ENCODE measurements at places on chromosomes 7 and 10. TPM values are rescaled to one million over a fixed set of nuclear protein-coding genes. Genes with fewer than 3 reads are reported as not detected.

- no peak for DNase-seq
Observed at GRCh38 chr7:48087349-48087748, 1.7 kb upstream of the UPP1 start.

GRCh38 chr7:147298611-147299043 lies 1182.0 kb downstream of the CNTNAP2 start:
- DNase-seq: peak; percentile 9

DNA sequence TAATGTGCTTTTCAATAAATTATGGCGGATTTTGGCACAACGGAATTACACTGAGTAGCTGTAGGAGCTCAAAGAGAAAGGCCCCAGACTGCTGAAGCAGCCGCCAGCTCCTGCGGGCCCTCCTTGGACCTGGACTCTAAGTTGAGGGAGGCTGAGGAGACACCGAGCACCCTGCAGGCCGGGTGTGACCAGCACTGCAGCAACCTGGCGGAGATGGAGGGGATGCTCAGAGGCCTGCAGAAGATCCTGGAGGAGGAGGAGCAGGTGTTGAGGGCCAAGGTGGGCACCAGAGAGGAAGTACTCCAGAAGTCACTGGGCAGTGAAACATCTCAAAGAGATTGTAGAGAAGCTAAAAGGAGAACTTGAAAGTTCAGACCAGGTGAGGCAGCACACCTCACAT lies 33.0 kb upstream of the POM121L12 start:
- no peak for DNase-seq

GRCh38 chr10:73060738-73061635 lies 35.7 kb downstream of the P4HA1 start:
- DNase-seq: no peak

- no peak for DNase-seq
Observed at GRCh38 chr7:22853674-22854157, 31.1 kb upstream of the TOMM7 start.

DNA sequence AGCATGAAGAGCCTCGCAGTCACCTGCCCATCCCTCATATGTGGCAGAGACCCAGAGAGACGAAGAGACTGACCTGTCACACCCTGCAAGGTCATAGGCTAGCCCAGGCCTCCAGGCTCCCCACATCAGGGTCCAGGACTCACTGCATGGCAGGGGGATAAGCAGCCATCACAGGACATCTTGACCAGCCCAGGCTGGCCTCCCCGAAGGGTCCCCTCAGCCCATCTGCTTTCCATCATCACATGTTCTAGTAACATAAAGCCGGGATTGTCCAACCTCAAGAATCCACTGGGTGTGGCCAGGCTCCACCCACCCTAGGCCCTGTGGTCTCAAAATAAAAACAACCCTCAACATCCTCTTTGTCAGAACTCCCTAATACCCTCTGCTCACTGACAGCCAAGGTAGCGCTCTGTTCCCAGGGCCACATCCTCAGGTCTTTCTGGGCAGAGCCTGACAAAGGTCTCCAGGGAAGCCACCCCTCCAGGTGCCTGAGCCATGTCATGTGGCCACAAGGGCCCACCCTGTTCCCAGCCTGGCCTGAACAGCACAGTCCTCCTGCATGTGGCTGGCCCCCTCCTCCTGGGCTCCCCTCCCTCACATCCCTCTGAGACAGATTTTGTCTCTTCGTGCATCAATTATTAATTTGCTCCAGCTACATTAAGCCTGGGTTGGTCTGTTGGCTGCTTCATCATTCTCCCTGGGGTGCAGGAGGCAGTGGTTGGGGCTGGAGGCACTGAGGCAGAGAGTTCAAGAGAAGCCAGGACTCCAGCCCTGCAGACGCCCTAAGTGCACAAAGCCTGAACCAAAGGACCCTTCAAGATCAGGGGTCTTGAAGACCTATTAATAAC lies 131.8 kb upstream of the UNC5B start:
- no peak for DNase-seq

DNA sequence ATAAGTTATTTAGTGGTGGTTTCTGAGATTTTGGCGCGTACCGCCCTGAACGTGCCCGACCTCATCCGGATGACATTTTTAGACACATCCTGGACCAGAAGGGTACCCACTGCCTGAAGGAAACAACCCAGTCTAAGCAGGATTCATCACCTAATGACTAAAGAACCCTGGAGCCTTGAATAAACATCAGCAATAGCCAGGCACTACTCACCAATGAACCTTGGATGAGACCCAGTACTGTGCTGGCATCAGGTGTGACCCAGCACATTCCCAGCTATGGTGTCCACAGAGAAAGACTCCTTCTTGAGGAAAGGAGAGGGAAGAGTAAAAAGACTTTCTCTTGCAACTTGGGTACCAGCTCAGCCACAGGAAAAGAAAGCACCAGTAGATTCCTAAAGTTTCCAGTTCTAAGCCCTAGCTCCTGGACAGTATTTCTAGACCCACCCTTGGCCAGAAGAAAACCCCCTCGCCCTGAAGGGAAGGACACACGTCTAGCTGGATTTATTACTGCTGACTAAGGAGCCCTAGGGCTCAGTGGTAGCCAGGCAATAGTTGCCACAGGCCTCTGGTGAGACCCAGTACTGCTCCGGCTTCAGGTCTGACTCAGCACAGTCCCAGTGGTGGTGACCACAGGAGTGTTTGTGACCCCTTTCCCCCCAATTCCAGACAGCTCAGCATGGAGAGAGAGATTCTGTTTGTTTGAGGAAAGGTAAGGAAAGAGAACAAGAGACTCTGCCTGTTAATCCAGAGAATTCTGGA lies 32.5 kb downstream of the ZNF277 start:
- no peak for DNase-seq

DNA sequence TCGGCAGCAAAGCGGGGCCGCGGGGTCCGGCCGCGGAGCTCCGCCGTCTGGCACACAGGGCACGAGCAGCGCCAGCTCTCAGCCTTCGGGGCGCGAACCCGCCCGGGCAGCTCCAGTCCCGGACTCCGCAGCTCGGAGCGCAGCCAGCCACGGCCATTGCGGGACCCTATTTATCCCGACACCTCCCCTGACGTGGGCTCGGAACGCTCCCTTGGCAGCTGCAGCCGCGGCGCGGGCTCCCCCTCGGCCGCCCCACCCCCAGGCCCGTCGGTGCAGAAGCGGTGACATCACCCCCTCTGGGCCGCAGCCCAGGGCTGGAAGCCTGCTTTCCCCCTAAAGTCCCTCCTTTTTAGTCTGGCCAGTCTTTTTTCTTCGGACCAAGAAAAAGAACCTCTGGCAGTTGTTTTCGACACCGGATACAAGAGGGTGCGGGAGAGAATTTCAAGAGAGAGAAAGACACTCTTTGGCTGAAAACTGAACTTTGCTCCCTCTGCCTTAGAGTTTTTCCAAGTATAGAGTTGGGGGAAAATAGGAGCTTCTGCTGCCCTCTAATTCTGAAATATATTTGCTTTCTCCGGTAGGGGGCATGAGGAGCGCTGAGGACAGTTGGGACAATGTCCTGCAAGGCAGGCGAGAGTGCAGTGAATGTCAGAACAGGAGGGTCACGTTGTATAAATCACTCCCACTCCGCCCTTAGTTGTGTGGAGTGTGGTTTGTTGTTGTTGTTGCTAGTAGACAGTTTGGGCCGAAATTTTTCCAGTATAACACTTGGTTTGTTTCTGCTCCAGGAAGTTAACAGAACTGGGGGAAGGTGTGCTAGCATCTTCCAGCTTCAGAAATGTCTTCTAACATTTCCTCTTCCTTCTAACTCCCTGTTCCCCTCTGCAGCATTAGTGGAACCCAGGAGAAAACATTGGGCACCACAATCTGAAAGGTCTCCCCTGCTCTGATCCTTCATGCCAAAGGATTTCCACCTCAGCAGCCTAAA lies at the start of gene SFRP4:
SFRP4 (minus strand) TSS at position 145 of the 988 bp plus-strand sequence. CDS start 280 bp downstream, outside the sequence.
- peak; percentile 79 for DNase-seq

DNA sequence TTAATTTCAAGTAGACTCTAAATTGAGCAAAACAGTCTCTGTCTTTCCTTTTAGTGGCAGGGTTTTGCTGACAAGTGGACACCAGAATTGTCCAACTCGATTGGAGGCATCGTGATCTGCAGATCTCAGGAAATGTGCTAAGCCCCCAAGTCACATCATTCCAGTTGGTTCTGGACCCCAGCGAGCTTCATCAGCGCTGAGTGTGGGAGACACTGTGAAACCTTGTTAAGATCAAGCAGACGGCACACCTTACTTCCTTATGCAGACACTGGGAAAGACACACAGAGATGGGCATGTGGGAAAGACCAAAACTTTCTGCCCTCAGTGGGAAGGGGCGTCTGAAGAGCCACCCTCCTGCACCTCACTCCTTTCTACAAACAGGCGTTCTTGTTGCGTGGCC lies 440.8 kb downstream of the GLRX3 start:
- DNase-seq: no peak

GRCh38 chr10:130807721-130808120 lies 503.8 kb downstream of the TCERG1L start:
- DNase-seq: no peak

- DNase-seq: no peak
Observed at GRCh38 chr10:92712016-92712889, 22.5 kb downstream of the HHEX start.

DNA sequence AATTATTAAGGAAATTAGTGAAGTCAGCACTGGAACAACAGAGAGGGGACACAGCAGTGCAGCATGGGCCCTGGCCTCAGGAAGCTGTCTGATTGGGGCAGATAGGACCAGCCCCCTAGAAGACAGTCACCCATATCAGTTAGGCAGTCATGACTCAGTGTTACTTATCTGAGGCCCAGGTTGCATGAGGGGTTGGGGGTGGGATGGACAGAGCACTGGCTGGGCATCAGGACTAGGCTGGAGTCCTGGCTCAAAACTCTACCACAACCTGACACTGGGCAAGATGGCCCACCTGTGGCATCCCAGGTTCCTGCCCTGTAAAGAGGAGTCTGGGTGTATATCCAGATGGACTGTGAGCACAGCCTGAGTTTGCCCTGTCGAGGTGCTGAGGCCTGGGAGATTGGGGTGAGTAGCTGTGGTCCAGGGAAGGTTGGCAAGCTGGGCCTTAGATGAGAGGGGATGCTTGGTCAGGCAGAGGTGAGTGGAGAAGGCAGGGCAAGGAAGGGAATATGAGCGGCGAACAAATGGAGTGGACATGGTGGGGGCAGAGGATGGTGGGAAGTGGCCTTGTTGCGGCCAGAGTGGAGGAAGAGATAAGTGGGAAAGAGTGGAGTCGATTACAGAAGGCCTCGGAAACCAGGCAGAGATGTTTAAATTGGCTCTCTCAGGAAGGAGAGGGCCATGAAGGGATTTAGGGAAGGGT lies 37.5 kb downstream of the HK1 start:
- no peak for DNase-seq

DNA sequence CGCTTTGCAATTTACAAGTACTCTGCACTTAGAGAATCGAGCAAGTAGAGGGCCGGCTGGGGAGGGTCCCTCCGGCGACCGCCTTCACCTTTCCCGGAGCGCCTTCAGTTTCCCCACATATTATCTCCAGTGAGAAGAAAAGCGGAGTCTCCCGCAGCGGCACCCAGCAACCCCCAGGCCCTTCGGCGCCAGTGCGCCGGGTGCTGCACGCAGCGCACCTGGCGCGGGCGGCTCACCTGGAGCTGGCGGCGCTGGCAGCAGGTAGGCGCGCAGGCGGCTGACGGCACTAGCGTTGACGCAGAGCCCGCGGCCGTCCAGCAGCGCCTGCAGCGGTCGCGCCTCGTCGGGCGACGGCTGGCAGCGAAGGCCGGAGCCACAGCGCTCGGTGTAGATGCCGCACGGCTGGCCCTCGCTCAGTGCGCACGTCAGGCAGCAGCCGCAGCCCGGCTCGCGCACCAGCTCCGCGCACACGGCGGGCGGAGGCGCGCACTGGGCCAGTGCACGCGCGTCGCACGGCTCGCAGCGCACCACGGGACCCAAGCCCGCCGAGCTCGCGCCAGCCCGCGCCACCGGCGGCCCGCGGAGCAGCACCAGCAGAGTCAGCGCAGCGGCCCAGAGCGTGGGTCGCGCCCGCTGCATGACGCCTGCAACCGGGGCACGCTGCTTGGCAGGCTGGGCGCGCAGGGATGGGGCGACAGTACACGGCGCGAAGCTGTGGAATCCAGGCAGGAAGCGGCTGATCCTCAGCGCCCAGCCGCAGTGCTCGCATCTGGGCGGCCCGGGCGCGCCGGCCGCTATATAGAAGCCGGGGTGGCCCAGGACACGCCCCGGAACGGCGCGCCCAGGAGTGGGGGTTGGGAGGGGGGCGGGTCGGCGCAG lies at the start of gene IGFBP3:
IGFBP3 (minus strand) TSS at position 771 of the 879 bp plus-strand sequence; CDS start at position 639, 132 bp downstream.
- DNase-seq: peak; percentile 77

DNA sequence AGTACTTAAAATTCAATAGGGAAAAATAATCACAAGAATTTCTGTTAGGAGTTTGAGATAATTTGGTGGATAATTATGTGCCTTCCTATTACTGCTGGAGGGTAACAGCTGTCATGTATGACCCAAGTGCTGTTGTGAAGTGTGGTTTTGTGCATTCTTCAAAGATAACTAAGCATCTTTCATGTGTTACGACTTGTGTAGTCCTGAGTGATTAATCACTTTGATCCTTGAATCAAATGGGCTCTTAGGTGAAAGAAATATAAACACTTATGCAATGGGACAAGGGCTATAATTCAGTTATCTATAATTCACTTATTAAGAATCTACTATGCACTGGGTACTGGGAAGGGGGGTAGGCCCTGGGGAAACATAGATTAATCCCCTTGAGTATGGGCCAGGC lies 89.0 kb downstream of the CH25H start:
- no peak for DNase-seq

DNA sequence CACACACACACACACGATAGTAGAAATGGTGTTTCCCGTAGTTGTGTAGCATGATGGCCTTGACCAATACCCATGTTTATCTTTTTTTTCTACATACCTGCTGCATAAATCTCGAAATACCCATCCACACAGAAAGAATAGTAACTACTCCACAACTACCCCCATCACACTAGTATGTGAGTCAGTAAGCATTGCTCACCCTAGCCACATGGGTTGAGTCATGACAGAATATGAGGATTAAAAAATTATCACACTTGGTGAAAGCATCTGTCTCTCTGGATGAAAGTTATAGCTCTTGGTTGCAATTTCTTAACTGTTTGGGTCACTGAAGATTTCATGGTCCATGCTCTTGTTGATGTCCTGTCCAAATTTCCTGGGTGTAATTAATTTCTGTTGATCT lies 103.4 kb upstream of the MDFIC start:
- DNase-seq: no peak

DNA sequence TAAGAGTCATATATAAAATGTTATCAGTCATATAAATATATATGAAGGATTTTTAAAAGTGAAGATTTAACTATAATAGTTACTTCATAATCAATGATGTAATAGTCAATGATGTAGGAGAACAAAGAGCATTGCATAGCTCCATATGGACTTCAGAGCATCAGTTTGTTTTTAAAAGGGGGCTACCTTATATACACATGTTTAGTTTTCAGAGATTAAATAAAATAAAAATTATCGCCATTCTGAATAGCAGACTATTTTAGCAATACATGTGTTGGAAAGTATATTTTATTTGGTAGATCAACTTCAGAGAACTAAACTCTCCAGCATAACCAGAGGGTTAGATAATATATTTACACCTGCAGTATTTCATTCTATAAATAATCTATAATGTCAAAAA lies 29.1 kb upstream of the EPC1 start:
- no peak for DNase-seq

GRCh38 chr7:115672024-115672423 lies 358.5 kb downstream of the TFEC start:
- no peak for DNase-seq

The GIMAP4 gene
- total RNA-seq: 19.1 TPM

The COL28A1 gene
- total RNA-seq: 9.0 TPM

The DGKB gene
- 2.9 TPM for total RNA-seq

The GPR15LG gene
- total RNA-seq: 2.1 TPM

The DNAJC30 gene
- 3.4 TPM for total RNA-seq

The UNC5B gene
- total RNA-seq: 11.2 TPM

The ZNF511 gene
- 12.2 TPM for total RNA-seq

The OGDHL gene
- 0.89 TPM for total RNA-seq
